Stimulated activated CD8-positive, alpha-beta memory T cell treated with anti-CD3 and anti-CD28 coated beads, Interleukin-7, amount 100 ng/mL, for 1 hour (primary cell): ENCODE measurements at places on chromosomes 7 and 10.

- no peak for DNase-seq
These were observed 458.4 kb downstream of the XPNPEP1 start for GRCh38 chr10:109464949-109465348.

DNA sequence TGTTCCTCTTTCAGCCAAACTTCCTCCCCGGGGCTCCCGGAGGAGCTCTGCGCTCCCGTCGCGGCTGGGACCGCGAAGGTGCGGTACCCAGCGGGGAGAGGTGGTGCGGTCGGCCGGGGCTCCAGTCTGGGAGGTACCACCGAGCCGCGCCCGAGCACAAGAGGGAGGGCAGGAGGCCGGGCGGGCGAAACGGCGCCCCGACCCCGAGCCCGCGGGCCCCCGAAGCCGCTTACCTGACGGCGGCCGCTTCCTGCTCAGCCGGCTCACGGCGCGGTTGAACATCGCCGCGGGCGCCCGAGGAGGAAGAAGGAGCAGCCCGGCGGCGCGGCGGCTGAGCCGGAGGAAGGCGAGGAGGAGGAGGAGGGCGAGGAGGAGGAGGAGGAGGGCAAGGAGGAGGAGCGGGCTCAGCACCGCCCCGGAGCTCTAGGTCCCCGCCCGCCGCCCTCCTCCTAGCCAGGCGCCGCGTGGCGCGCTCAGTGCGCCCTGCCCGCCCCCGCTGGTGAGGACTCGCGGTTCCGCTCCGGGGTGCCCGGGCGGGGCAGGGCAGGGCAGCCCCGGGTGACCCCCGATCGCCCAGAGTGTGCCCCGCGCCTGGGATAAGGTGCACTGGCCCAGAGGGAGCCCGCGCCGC, at the start of gene RGS10:
RGS10 (minus strand) TSS at position 363 of the 631 bp plus-strand sequence; CDS start at position 282, 81 bp downstream.
- peak; percentile 63 for DNase-seq

GRCh38 chr7:126699707-126700106, 553.0 kb downstream of the GRM8 start:
- no peak for DNase-seq

GRCh38 chr10:120719333-120719732, 131.8 kb upstream of the WDR11 start:
- DNase-seq: no peak

- DNase-seq: no peak
These were observed 26.6 kb upstream of the KAT6B start for GRCh38 chr10:74799721-74800221.

- no peak for DNase-seq
These were observed 83.7 kb downstream of the VPS50 start for GRCh38 chr7:93315896-93316295.

DNA sequence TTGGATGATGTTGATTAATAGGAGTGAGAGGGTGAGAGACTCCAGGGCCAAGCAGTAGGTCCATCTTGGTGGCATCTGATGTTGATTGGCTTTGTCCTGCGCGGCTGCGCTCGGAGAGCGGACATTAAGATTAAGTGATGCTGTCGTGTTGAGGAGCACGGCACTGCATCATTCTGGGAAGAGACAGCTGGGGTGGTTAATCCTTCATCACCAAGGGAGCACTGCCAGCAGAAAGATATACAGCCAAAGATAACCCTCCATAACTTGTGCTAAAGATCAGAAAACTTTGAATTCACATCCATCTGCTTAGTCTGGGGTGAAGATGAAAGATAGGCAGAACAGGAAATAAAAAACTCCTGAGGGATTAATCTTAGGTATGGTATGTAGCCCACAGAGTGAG, 208.3 kb downstream of the LRMDA start:
- DNase-seq: no peak

GRCh38 chr7:91436655-91437054, 172.4 kb downstream of the FZD1 start:
- no peak for DNase-seq

DNA sequence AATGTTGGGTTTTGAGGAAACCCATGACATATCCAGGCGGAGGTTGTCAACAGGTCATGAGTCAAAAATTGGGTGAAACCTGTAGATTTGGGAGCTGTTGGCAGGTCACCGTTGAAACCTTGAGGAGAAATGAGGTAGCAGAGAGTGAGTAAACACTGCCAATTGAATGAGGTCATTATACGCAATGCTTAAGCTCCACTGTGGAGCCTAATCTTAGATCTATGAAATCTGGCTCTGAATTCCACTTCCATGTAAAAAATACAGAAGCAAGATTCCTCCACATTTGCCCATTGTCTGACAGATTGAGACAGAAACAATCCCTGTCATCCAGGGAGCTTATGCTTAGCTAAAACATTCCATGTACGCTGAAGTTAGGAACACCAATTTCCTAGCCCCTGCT, 76.0 kb upstream of the IL6 start:
- no peak for DNase-seq

DNA sequence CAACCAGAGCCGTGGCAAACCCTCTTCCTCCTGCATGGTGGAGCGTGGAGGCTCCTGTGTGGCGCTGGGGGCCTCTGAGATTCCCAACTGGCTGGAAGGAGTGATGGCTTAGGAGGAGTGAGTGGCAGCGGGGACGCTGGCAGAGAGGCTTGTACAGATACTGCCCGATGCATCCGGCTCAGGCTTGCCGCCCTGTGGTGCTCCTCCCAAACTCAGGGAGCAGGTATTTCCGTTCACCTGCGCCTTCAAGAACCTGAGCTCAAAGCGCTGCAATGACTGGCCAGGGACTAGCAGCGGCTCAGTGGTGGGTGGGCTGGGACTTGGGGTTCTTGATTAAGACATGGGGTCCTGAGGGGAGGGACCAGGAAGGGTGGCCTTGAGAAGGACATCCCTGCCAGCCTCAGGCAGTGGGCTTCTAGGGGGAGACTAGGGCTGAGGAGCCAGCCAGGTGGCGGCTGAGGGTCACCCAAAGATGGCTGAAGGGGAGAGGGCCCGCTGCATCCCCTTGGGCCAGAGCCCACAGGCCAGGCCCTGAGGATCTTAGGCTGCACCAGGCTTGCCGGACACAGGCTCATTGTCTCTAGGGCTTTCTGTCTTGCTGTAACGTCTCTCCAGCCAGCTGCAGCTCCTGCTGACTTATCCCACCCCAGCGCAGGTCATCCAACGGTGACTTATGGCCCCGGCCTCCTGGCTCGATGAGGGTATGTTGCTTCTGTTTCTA, 3.2 kb downstream of the ZNF775 start:
- DNase-seq: no peak

DNA sequence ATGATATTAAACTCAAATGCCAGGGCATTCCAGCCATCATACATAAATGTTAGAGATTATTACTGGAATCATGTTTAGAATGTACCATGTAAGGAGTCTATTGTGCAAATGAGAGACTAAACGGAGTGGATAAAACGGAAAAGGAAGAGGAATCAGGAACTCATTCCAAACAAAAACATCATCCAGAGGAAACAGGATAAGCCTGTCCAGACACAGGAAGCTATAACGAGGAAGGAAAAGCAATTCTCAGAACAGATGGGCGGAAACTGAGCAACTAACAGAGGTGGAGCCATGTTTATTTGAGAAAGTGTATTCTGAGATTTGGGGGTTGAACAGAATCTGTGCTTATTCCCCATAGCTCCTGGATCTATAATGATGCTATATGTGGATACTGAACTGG, 52.3 kb upstream of the TRIM24 start:
- no peak for DNase-seq
